Cardiac atrium fibroblast (primary cell): ENCODE measurements at places on chromosomes 4 and X. TPM values are rescaled to one million over a fixed set of nuclear protein-coding genes. Genes with fewer than 3 reads are reported as not detected.

CD99L2 gene
- 65.0 and 70.2 TPM in 2 replicates for total RNA-seq

PDGFRA gene
- 240 and 418 TPM in 2 replicates for total RNA-seq

HERC5 gene
- 0.16 TPM in 1 of 2 replicates, not detected in the other for total RNA-seq

IL9R gene
- not detected in 2 replicates for total RNA-seq

TRPC3 gene
- not detected in 2 replicates for total RNA-seq

HDX gene
- total RNA-seq = 1.8 TPM in 2 replicates

PCDH10 gene
- total RNA-seq = 0.90 and 3.6 TPM in 2 replicates

MAGEE1 gene
- total RNA-seq = 0.65 and 1.1 TPM in 2 replicates

SLC26A1 gene
- total RNA-seq = not detected in 2 replicates
